ENCODE measurements at places on chromosomes 13 and 19. TPM values are rescaled to one million over a fixed set of nuclear protein-coding genes. Genes with fewer than 3 reads are reported as not detected.

The TMPRSS9 gene
- under 0.01 TPM for total RNA-seq

The RFXANK gene
- total RNA-seq: 42.3 TPM

The OLFM4 gene
- not detected for total RNA-seq

The ZNF134 gene
- total RNA-seq: 30.7 TPM

The PEAK3 gene
- total RNA-seq: not detected

The ZNF66 gene
- 1.4 TPM for total RNA-seq

The TMEM59L gene
- total RNA-seq: 0.96 TPM

The IGSF23 gene
- 0.19 TPM for total RNA-seq

The SLC8A2 gene
- total RNA-seq: not detected

The VSTM2B gene
- 0.28 TPM for total RNA-seq

The RDH8 gene
- not detected for total RNA-seq

The KLC3 gene
- 0.19 TPM for total RNA-seq

The PRRG2 gene
- total RNA-seq: 1.1 TPM

The NOTCH3 gene
- 151 TPM for total RNA-seq

The ZNF865 gene
- total RNA-seq: 0.58 TPM

The NCR1 gene
- total RNA-seq: not detected

The ADGRE1 gene
- not detected for total RNA-seq

The GPR4 gene
- 0.28 TPM for total RNA-seq

The KLK5 gene
- under 0.01 TPM for total RNA-seq

The CASP14 gene
- not detected for total RNA-seq

The CERS4 gene
- total RNA-seq: 3.1 TPM

The LNX2 gene
- total RNA-seq: 6.8 TPM

The SYDE1 gene
- total RNA-seq: 23.4 TPM

The PLIN4 gene
- total RNA-seq: not detected

The EPSTI1 gene
- 3.1 TPM for total RNA-seq

The DAND5 gene
- total RNA-seq: not detected

Measured in regular cardiac myocyte (primary cell).